Nephron progenitor cell (in vitro differentiated cells): ENCODE measurements at places on chromosomes 3 and 15.

GRCh38 chr3:149449799-149450198 lies 24.7 kb upstream of the TM4SF4 start:
- DNase-seq = no peak

- no peak for DNase-seq
These were observed 110.4 kb downstream of the IL12A start for GRCh38 chr3:160098926-160099626.

DNA sequence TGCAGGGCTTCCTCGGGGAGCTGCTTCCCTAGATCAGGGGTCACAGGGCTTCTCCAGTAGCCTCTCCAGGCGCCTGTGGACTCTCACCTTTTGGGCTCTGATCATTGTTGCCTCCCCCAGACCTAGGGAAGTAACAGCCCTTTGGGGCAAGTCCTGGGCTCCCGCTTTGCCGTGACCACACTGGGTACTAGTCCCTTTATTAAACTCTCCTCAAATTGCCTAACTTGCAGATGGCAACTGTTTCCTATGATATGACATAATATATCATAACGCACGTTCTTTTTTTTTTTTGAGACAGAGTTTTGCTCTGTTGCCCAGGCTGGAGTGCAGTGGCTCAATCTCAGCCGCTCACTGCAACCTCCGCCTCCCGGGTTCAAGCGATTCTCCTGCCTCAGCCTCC lies 17.9 kb upstream of the NRROS start:
- no peak for DNase-seq

- DNase-seq = no peak
These were observed 1.0 kb downstream of the USF3 start for GRCh38 chr3:113695431-113695785.

DNA sequence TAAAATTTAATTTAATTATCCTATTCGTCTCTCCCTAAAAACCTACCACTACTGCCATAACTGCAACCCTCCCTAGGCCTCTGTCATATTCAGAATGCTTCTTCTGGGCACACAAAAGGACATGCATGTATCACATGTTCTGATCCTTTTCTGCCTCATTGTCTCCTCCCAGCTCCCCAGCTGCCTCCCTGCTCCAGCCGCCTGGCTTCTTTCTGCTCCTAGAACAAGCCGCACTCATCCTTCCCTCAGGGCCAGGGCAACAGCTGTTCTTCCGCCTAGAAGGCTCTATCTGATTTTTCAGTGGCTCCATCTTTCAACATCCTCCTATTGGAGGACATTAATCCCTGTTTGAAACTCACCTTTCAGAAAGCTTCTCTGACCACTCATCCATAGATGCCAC lies 38.6 kb downstream of the TMED3 start:
- DNase-seq = no peak

GRCh38 chr3:63232764-63233396 lies 45.2 kb upstream of the SYNPR start:
- no peak for DNase-seq

DNA sequence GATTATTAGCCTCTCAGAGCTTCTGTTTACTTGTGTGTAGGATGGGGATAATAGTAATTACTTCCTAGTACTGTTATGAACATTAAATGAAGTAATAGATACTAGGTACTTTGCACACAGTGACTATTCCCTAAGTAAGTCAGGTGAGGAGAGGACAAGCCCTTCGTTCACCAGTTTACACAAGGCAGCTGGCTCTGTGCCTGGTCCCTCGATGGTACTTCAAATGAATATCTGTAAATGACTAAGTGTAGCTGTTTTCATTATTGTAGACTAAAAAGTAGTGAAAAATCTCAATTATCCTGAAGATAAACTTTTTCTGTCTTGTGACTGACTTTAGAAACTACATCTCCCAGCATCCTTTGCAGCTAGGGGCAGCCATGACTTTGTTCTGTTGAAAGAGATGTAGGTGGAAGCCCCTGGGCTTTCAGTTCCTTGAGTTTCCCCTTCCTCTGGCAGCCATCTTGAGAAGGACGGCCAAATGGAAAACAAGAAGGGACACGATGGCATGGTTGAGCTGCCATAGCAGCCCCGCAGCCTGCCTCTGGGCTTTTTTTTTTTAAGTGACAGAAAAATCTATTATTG lies 11.7 kb upstream of the WNT7A start:
- no peak for DNase-seq

DNA sequence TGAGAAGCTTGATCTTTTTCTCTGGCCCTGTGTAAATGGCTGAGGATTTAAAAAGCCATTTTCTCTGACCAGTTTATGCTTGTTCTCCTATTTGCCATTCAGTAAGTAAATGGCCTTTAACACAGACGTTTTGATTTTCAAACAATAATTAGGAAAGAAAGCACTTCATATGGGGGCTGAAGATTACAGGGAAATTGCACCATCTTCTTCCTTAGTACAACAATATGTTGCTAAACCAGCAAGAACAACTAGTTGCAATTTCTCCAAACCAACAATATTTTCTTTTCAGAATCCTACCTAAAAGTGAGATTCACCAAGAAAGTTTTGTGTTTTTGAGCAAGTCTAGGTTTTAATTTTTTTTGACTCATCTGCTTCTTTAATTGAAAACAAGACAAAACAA lies 80.5 kb upstream of the CCNL1 start:
- no peak for DNase-seq

- DNase-seq = no peak
These were observed 78.7 kb downstream of the POLQ start for GRCh38 chr3:121467085-121467484.

DNA sequence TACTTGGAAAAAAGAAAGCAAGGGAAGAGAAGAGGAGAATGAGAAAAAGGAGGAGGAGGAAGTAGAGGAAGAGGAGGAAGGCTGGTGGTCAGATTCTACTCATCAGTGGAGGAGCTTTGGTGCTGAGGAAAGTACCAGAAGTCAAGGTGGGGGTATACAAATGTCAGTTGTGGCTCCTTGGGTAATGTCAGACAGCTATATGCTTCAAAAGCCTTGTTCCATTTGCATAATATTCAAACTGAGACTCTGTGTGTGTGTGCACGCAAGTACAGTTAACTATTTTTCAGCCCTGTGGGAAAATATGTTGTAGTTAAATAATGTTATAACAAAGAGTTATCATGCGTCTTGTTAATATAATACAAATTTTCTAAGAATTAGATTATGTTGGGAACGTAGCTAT lies 609.7 kb downstream of the PDCD6IP start:
- DNase-seq = no peak

DNA sequence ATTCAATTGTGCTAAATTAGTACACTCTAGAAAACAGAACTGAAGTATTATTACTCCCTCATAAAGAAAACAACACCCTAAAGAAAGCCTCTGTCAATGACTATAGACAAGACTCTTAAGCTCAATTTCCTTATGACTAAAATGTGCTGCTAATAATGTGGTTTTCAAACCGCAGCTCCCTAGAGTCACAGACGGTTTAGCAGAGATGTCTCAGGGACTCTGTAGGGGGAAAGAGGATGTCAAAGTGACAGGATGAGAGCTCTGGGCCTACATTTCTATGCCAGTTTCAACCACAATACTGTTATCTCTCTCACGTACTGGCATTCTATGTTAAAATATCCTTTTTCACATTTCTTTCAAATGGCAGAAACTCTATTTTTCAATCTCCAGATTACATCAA lies 37.6 kb upstream of the WDR49 start:
- no peak for DNase-seq
